ENCODE measurements at places on chromosomes 3 and 15. TPM values are rescaled to one million over a fixed set of nuclear protein-coding genes. Genes with fewer than 3 reads are reported as not detected.

Gene RPL39L
- 10.3 TPM for total RNA-seq

Gene PAK2
- 51.3 TPM for total RNA-seq

Gene CELSR3
- 1.1 TPM for total RNA-seq

Gene IGF2BP2
- 50.6 TPM for total RNA-seq

Gene TICRR
- 24.9 TPM for total RNA-seq

Gene MYRIP
- total RNA-seq: not detected

Gene ZSCAN29
- total RNA-seq: 30.8 TPM

Gene AHSG
- not detected for total RNA-seq

Gene CHRM5
- total RNA-seq: not detected

Gene GRM2
- total RNA-seq: 0.16 TPM

- DNase-seq: no peak
These were observed 431.0 kb upstream of the ATP10A start for GRCh38 chr15:26294059-26294689.

DNA sequence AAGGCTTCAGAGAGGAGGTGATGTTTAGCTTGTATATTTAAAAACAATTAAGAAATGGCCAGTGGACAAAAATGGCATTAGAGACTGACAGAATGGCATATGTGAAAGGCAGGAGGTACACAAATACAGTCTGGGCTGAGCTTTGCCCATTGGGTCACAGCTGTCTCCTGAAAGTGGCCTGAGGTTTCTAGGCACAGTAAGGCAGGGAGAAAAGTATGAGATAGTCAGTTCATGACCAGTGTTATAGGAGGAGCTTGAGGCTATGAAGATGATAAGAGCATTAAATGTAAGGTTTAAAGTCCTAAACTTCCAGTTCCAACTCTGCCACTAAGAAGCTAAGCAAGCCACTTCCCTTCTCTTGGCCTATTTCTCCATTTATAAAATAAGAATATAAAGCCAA, 111.2 kb upstream of the SETMAR start:
- no peak for DNase-seq

DNA sequence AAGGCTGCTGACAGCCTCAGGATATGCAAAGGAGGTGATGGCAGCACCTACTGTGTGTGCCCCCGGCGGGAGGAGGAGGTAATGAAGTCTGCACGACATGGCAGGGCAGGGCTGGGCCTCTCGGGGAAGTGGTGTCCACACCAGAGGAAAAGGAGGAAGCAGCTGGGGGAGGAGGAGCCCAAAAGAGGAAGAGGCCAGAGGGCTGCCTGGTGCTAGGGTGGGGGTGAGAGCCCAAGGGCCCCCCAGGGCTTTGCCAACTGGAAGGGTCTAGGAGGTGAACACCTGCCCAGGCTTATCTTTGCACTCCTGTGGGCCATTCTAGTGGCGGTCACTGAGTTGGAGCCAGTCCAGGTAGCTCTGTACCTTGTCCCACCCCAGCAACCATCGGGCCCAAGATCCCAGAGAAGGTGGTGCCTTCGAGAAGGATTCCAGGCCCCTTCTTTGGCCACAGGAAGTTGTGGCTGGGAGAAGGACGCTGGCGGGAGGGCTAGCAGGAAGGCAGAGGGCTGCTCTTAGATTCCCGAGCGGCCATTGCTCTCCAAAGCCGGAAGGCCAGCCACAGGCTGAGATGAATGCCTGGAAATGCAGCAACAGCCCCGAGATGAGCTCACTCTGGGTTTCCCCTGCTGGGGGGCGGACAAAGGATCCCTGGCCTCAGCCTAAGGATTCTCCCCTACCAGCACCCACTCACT, 7.0 kb downstream of the GNAI2 start:
- no peak for DNase-seq

GRCh38 chr3:101154401-101154800, 161.2 kb upstream of the ABI3BP start:
- DNase-seq: no peak

- DNase-seq: no peak
These were observed 43.2 kb downstream of the RARB start for GRCh38 chr3:25471081-25471768.

DNA sequence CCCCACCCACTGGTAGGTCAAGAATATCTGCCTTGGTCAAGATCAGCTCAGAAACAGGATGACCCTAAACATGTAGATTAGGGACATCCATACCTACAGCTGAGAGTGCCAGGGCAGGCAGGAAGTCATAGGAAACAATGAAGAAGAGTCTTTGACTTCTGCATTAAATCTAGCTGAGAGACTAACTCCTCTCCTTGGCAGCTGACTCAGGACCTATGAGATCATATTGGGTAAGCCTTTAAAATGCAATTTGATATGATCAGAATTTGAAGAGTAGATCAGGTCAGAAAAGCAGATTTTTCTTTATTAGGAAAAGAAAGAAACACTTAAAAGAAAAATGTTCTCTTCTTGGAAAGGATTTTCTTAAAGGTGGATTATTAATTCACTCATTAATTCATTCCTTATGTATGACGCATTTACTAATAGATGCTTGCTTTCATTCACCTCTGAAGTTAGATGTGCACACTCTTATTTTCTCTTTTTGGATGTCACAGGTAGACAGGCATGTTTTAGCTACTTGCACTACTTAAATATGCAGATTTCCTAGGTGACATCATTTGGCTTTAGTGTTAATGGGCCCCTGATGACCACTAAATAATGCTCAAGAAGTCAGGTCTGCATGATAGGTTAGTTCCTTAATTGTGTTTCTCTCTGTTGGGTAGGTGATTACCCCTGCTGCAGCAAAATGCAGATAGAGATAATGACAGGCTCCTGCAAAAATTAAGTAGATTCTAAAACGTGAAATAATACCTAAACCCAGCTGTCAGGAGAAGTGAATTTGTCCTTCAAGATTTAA, 35.7 kb upstream of the GSK3B start:
- no peak for DNase-seq

- DNase-seq: no peak
These were observed 151.3 kb upstream of the LPP start for GRCh38 chr3:188002626-188003138.

DNA sequence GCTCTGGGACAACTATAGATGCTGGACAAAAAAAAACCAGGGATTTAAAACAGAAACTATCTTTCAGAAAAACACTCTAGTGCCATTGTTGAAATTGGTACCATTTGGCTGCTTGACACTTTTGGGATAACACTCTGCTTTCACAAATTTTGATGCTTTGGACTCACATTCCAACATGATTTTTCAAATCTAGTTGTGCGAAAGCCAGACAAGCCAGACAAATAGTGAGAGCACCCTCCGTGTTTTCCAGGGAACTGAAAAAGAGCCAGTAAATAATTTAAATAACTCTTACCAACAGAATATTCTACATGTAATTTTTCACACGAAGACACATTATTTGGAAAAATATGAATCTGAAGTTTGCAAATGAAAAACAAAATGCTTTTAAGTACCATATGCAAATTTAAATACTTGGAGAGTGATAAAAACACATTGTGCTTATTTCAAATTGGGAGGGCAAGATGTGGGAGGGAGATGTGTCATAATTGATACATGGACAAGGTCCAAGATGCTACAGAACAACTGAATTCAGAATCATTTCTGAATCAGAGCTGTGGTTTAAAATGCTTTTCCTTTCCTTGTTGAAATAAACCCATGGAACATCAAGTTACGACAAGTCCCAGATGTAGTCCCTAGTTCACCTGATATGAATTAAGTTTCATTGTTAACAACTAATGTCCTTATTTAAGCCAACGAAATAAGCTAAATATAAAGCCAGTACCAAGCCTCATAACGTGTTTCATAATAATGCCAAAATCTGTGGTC, 144.2 kb upstream of the SOX2 start:
- DNase-seq: no peak

- no peak for DNase-seq
These were observed 249.6 kb upstream of the ROBO1 start for GRCh38 chr3:80017369-80017768.

- peak; percentile 10 for DNase-seq
These were observed 123.9 kb upstream of the AGBL1 start for GRCh38 chr15:85955501-85956391.

DNA sequence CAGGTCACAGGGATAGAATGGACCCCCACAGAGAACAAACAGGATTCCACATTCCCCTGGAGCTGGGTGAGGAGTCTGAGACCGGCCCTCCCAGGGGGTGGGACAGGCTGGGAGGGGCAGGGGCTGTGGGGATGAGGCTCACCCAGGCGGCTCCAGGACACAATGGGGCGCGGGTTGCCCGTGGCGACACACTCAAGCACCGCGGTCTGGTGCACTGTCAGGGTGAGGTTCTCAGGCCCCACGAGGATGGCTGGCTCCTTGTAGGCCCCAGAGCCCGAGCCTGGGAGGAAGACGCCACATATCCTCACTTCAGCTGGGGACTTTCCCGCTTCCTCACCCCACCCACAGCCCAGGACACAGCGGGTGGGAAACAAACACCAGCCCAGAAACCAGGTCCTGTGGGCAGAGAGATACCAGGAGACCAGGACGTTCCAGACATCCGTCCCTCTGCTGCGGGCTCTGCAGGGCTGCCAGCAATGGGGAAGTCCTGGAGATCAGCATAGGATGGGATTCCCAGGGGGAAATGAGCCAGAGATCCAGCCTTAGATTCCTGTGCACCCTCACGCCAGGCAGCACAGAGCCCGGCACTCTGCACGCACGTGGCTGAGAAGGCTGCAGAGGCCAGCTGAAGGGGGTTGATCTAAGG, 30.2 kb downstream of the RNU5B-1 start:
- DNase-seq: no peak
